ENCODE measurements at places on chromosomes 13 and 19. TPM values are rescaled to one million over a fixed set of nuclear protein-coding genes. Genes with fewer than 3 reads are reported as not detected.

Gene FFAR2
- total RNA-seq: 0.15 TPM

Gene GJB6
- 0.69 TPM for total RNA-seq

Gene IGFLR1
- 119 TPM for total RNA-seq

Gene ERICH4
- total RNA-seq: not detected

Gene SIRT2
- 47.0 TPM for total RNA-seq

Gene CRB3
- total RNA-seq: 5.1 TPM

Gene IL4I1
- 3.4 TPM for total RNA-seq

Gene ZNF439
- 16.9 TPM for total RNA-seq

Gene CDX2
- total RNA-seq: not detected

Gene HAUS8
- total RNA-seq: 20.9 TPM

Gene ONECUT3
- not detected for total RNA-seq

Gene CCDC169
- not detected for total RNA-seq

Gene ITM2B
- total RNA-seq: 670 TPM

Gene FGF9
- 7.3 TPM for total RNA-seq

Gene KLK3
- total RNA-seq: not detected

Gene TPTE2
- total RNA-seq: not detected

Gene CEACAM7
- total RNA-seq: not detected

Gene RASGRP4
- 0.33 TPM for total RNA-seq

Gene PEG3
- not detected for total RNA-seq

Gene MBD3L3
- total RNA-seq: not detected

Measured in CD4-positive, alpha-beta memory T cell (primary cell).